NCI-H1694 (cell line): ENCODE measurements at places on chromosomes 1 and 21.

DNA sequence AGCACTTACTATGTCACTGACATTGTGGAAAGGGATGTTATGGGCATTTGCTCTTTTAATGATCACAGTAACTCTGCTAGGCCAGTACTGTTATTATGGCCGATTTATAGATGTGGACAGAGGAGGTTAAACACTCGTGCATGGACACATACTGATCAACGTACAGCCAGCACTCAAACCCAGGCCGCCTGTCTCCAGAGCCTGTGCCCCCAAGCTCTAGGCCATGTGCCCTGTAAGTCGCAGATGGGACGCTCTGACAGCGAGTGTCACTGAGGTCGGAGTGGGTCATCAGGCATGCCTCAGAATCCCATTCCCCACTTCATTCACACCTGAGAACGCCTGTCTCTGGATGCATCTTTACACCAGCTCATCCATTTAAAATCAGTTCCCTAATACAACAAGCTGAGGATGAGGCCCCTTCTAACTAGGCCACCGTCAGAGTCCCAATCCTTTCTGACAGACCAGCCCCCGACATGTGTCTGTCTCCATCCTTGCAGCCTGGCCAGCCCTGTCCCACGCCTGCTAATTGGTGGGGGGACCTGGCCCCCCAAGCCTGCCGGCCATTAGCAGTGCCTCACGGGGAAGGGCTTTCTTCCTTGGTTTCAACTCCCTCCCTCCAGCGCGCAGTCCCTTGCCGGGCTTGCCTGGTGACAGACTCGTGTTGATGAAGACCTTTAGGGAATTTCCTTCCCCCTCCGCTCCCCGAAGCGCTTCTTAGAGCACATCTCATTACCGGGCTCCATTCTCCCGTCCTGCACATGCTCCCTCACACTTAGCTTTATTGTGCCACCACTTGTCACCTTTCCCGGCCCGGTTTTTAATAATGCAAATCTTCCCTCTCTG, 436.8 kb downstream of the KIF26B start:
- DNase-seq, result no peak

GRCh38 chr1:160863774-160864131, 1.1 kb upstream of the CD244 start:
- no peak for DNase-seq

GRCh38 chr1:27416387-27417111, 24.1 kb downstream of the GPR3 start:
- DNase-seq, result peak; percentile 30

- no peak for DNase-seq
These were observed 53.5 kb downstream of the MRPL37 start for GRCh38 chr1:54253480-54253879.

DNA sequence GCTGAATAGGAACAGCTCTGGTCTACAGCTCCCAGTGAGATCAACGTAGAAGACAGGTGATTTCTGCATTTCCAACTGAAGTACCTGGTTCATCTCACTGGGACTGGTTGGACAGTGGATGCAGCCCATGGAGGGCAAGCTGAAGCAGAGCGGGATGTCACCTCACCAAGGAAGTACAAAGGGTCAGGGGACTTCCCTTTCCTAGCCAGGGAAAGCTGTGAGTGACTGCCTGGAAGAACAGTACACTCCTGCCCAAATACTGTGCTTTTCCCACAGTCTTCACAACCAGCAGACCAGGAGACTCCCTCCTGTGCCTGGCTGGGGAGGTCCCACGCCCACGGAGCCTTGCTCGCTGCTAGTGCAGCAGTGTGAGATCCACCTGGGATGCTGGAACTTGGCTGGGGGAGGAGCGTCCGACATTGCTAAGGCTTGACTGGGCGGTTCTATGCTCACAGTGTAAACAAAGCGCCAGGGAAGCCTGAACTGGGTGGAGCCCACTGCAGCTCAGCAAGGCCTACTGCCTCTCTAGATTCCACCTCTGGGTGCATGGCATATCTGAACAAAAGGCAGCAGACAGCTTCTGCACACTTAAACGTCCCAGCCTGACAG, 14.7 kb downstream of the CR1L start:
- no peak for DNase-seq

DNA sequence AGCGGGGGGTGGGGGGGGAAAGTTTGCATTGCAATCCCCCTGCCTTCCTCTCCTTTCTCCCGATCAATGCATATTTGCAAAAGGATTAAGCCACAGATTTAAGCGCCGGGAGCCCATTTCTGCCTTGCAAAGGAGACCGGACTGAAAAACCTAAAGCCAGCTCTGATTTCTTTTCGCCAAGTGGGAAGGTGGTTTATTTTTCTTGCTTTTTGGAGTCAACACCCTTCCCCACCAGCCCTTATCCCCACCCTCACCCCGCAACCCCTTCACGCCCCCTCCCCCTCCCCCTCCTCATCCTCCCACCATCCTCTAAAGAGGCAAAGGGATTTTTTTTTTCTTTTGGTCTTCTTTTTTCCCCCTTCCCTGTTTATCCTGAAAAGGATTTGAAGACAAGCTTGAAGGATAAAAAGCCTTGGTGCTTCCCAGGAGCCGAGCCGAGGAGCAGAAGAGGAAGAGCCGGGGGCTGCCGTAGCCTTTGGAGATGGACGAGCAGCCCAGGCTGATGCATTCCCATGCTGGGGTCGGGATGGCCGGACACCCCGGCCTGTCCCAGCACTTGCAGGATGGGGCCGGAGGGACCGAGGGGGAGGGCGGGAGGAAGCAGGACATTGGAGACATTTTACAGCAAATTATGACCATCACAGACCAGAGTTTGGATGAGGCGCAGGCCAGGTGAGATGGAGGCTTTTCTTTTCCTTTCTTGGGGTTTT, 513 bp downstream of the PBX1 start:
- DNase-seq, result peak; percentile 69

DNA sequence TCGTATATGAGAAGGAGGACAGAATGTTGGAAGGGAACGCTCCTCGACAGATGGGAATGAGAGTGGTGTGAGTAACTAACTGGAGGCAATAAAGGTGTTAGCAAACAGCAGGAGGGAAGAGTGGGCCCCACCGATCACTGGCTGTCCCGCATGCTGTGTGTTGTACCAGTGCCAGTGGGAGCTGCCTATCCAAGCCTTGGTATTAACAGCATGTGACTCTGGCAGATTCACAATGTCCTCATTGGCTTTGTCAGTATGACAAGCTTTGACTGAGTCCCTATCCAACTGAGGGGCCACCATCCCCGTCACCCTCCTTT, 188.3 kb downstream of the NRIP1 start:
- no peak for DNase-seq

DNA sequence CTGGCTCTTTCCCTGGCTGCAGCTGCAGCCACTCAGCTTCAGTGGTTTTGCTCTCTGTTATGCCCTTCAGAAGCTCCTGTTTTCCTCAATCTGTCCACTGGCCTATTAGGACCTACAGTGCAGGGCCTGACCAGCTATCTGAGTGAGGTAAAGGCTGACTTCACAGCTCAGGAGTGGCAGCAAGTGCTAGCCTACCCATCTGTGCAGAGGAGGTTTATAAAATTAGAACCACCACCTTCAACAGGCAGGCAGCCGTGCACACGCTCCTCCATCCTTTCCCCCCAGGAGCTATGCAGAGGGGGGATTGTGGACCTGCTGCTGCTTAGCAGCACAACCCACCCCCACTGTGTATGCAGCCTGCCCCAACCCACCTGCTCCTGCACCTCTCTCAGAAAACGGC, 8.3 kb downstream of the ADAR start:
- no peak for DNase-seq

DNA sequence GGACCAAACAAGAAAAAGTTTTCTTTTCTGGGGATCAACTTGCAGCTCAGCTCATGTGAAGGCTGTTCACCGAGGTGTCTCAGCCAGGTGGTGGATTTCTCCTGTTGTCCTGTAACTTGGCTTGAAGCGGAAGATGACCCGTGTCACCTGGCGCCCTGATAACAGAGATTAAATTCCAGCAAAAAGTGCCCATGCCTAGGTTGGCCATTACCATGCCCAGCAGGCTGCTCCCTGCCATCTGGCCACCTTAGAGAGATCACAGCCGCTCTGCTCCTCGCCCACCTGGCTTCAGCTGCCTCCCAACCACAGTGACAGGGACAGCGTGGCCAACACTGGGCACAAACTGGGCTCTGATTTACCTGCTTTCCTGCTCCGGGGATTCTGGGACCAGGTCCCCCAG, 149.5 kb downstream of the ZBTB18 start:
- no peak for DNase-seq

DNA sequence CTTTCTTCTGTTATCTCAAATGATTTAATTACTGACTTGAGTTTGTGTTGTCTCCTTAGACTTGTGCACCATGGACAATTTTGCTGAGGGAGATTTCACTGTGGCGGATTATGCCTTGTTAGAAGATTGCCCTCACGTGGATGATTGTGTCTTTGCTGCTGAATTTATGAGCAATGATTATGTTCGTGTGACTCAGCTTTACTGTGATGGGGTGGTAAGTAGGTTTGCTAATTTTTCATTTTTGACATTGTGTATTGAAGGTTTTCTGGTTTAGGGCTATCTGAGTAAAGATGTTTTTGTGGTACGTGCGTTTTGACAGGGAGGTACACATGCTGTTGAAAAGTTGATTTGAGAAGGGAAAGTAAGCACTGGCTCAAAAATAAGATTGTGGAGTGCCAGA, 14.1 kb downstream of the TTC3 start:
- DNase-seq, result no peak

DNA sequence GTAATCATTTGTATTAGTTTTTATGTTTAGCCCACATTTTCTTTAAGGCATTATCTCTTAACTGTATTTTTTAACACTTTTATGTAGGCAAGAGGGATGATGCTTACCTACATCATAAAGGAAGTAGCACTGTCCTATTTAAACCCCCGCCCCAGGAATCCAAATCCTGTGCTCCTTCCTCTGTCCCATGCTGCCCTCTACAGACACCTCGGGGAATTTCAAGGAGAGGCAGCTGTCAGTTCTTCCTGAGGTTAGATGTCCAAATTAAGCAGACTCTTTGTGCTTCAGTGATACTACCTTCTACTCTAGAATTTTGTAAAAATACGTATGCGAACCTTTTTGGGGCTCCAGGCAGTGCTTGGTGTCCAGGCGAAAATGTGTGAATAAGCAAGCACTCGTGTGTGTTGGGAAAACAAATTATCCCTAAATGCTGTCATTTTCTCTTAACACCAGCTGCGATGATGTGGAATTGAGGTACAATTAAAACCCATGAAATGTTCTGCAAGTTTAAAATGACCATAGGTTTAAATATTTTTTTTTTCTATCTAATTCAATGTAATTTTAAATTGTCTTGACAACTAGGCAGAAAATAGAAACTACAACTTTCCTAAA, 19.2 kb downstream of the CRCT1 start:
- DNase-seq, result peak; percentile 40

GRCh38 chr21:15967661-15968060, 237.9 kb downstream of the USP25 start:
- no peak for DNase-seq

DNA sequence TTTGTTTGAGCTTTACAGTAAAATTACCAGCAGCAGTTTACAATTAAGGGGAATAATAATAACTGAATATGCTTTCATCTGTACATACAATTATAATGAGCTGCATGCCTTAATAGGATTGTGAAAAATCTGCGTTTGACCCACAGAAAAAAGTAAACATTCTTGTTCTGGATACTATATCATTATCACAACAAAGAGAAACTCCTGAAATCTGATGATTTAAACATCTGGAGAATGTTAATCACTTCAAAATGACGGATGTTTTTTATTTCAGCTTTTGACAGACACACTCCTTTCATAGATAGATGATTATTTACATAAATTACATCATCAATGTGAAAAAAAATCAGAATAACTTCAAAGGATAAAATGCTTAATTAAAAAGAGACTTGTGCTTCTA, 58.5 kb downstream of the TYW3 start:
- DNase-seq, result no peak

- no peak for DNase-seq
These were observed 55.2 kb downstream of the COL6A1 start for GRCh38 chr21:46036696-46037330.

DNA sequence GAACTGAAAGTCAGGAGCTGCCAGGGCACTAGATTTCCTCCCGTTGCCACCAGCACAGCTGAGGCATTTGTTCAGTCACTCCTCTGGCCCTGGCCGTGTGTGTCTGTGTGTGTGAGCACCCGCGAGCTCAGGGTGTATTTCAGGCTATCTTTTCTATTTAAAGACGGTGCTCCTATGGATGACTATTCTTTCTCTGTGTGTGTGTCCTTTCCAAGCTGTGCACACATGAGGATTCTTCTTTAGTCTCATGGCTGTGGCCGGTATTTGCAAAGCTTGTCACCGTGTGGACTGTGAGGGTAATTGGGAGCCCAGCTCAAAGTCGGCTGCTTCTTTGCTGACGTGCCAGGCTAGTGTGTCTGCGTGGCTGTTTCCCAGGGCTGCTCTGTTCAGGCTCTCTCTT, 3.0 kb upstream of the KCND3 start:
- DNase-seq, result no peak

- DNase-seq, result no peak
These were observed 37.0 kb downstream of the MATN1 start for GRCh38 chr1:30686236-30686935.

- no peak for DNase-seq
These were observed 917 bp downstream of the RAP1A start for GRCh38 chr1:111620441-111620971.

GRCh38 chr21:34875830-34876229, 173.3 kb downstream of the RUNX1 start:
- no peak for DNase-seq

DNA sequence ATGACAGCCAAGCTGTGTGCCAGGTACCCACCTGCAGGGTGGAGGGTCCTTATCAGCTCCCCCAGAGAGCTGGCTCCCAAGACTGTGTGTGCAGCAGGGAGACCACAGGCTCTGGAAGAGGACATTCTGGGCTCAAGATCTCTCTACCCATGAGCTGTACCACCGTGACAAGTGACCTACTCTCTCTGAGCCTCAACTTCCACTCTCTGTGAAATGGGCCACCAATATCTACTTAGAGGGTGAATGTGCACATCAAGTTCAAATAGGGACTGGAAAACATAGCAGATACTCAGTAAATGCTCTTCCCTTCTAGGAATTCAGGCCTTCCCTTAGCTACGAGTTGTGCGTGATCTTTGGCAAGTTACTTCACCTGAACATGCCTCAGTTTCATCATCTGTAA, 1.5 kb downstream of the SLC30A2 start:
- DNase-seq, result no peak

DNA sequence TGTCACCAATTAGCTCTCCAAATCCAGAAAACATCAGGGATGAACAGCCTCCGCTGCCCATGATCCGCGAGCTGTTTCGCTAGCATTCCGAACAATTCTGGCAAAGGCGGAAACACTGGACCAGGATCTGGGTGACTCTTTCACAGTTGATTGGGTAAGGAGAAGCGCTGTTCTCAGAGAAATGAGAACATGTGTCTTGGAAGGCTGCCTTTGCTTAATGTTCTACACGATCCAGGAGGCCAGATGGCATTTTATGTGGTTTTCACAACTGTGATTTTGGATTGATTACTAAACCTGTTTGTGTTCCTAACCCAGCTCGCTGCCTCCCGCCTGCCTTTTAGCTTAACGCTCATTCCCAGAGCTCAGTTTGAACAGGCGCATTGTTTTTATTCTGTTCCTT, 144.0 kb downstream of the KIF26B start:
- peak; percentile 92 for DNase-seq
